ENCODE measurements at places on chromosomes 12 and 14.
A peak's percentile ranks its signal among the peaks of the same experiment; 100 is the strongest.

GRCh38 chr12:80233926-80234325 lies 134.6 kb downstream of the OTOGL start:
- no peak for DNase-seq

DNA sequence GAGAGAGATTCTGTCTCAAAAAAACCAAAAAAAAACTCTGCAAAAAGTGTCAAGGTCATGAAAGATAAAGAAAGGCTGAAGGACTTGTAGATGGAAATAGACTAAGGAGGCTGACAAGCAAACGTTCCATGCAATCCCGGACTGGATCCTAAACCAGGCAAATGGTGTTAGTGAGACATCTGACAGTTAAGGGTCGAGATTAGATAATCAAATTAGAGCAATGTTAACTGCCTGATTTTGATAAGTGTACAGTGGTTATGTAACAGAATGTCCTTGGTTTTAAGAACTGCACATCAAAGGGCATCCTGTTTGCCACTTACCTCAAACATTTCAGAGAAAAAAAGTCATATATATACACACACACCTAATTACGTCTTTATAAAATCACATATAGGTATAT lies 3.5 kb upstream of the RAN start:
- DNase-seq, result no peak

DNA sequence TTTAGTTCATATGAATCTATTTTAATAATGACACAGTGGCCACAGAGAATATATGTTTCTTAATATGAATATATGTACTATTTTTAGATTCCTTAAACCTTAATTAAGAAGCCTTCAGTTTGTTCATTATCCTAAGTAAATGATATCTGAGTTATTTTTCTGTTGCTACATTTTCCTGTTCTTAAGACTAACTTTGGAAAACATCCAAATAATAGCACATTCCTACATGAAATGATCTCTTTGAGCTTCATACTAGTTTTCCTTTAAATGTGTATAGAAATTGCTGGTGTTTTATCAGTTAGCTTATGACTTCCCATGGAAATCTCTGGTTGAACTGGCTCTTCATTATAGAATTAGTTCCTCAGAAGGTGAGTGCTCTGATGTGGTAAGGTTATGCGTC lies 72.1 kb downstream of the POLR3B start:
- no peak for DNase-seq

DNA sequence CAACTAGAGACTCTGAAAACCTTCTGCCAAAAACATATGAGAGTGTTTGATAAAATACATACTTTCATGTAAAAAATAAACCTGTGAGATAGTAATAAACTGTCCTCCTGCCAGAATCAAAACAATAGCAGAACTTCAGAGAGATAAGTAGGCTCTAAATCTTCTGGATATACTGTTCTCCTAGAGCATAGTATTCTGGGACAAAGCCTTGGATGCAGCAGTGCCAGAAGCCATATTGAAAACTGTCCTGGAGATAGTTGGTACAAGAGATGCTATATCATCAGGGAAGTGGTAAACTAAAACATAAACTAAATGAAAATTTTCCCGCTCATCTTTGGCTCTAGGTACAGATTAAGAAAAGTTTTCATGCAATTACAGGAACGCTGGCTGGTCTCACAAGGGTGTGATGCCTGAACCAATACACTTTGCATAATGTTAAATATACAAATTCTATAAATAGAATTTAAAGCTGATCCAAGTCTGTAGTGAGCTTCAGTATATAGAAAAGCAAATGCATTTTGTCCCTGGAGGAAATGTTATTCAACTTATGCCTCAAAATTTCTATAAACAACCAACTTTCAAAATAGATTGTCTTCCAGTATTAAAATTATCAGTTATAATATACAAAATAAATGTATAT lies 355.6 kb downstream of the ADAMTS20 start:
- no peak for DNase-seq

DNA sequence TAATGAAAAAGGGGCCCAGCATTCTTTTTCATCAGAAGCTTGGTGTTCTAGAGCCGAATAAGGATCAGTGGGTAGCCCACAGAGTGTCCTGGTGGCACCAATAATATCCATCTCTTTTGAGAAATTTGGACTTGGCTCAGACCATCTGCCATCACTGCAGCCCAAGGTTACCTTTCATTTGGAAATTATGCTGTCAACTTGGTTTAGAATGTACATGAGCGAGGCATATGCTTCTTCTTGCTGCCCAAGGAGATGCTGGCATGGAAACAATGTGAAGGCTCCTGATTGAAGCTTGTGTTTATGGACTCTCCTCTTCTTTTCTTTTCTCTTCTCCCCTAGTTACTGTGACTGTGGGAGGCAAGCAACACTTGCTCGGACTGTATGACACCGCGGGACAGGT lies 50.0 kb downstream of the GPHB5 start:
- DNase-seq, result no peak

DNA sequence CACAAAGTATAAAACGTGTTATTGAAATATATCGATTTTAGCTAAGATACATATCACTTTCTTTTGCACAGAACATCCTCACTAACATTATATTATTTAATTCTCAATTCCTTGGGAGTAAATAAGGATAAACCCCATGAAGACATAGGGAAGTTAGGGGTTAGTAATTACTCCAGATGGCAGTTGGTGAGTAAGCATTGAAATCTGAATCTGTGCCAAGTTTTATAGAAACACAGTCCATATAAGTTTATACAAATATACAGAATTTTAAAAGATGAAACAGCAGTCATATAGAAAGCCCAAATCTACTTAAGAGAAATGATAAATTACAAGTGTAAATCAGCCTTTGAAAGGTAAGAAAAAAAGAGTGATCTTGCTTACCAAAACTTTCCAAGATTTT lies 200.4 kb upstream of the SYT10 start:
- DNase-seq, result peak; percentile 26

- no peak for DNase-seq
Observed at GRCh38 chr12:120421701-120422100, 16.2 kb upstream of the COX6A1 start.

DNA sequence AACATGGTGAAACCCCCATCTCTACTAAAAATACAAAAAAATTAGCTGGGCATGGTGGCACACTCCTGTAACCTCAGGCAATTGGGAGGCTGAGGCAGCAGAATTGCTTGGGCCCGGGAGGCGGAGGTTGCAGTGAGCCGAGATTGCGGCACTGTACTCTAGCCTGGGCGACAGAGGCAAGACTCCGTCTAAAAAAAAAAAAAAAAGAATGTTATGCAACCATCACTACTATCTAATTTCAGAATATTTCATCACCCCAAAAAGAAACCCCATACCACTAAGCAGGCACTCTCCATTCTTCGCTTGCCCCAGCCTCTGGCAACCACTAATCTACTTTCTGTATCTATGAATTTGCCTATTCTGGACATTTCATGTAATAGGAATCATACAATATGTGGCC lies 68.8 kb upstream of the AMN start:
- peak; percentile 58 for DNase-seq

GRCh38 chr14:68881396-68881795 lies 88.5 kb upstream of the ZFP36L1 start:
- DNase-seq, result no peak

DNA sequence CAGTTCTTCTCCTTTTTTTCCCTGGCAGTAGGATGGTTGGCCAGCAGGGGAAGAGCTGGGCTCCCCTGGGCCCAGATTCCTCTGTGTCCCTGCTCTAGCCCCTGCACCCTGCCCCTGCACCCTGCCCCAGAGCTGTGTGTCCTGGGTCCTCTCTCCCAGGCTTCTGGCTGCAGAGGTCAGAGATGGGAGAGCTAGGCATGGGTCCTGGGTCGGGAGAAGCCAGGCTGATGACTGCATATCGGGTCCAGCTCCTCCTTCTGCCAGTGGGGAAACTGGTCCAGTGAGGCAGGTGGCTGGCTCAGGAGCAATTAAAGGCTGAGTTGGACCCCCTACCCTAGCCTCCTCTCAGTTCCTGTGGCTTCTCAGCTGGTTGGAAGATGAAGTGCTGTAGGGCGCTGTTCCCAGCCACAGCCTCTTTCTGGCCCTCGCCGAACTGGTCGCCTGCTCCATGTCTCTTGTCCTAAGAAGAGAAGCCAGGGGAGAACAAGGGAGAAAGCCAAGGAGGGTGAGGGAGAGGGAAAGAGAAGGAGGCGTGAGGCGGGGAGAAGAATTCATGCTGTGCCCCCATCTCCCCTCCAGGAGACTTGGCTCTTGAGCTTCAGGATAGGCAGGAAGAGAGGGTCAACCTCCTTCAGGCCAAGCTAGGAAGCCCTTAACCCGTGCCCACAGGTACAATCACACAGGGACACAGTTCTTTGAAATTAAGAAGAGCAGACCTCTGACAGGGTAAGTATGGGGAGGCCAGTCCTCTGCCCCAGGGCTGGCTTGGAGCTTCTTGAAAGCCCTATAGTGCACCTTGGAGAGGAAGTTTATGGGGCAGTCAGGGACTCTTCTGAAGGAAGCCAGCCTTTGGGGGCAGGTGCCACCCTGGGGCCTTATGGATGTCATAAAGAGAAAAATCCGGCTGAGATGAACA lies 9.5 kb downstream of the VASH1 start:
- DNase-seq, result no peak

DNA sequence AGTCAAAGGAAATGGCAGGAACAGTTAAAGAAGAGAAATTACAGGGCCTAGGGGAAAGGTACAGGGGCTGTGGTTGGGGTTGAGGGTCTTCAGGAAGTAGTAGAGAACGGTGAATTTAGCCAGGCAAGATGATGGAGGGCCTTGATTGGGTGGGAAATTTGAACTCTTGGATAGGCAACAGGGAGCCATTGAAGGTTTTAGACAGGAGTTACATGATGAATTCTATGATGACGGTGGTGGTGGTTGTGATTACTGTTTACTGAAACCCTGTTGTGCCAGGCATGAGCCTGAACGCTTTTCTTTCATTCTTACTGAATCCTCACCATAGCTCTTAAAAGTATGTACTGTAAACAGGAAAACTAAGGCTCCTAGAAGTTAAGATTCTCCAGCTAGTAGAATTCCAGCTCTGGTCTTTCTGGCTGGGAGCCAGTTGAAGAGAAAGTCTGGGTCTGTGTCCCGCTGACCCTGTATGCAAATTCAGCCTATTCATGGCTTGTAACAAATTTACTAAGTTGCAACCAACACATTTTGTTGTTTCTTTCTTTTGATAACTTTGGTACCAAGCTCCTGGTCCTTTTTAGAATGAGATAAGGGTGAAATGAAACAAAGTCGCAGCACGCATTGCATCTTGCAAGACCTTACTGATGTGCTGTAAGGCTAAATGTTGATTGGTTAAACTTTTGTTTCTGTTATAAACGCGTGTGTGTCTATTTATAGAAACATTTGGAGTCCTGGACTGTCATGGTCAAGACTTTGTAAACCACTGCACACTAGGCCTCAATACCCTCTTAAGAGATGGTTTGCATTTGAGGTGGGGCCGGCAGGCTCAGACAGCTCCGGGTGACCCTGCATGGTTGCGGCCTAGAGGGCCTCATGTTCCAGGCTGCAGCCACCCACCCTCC lies 6.0 kb downstream of the ORAI1 start:
- DNase-seq, result no peak

GRCh38 chr14:94773655-94774343 lies 3.9 kb upstream of the GSC start:
- no peak for DNase-seq

DNA sequence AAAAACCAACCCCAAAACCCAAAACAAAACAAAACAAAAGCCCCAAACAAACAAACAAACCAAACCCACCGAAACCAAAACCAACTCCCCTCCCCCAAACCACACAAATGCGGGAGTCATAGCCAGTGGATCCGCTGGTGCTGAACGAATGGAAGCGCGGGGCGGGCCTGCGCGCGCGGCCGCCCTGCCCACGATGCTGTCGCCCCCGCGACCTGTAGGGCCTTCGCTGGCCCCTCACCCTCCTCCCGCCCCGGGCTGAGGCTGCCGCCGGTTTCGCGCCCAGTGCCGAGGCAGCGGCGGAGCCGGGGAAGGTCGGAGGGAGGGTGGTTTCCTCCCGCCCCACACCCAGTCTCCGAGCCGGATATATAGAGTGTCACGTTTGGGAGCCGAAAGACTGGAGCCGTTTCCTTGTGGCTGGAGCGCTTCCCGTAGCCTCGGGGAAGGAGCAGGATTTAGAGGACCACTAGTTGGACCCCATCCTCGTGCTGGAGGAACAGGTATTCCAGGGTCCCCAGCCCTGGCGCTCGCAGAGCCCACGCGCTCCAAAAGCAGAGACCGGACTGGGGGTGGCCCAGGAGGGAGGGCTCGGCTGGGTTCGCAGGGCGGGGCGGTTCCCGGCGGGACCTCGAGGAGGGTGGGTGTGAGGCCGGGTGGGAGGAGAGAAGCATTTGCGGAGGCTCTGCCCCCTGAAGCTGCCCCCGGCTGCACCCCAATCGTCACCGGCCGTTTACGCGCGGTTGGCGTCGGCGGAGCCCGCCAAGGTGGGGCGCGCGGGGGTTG lies at the start of gene FAR2:
TSS of gene FAR2 (plus strand) at position 368 of the 780 bp plus-strand sequence. CDS start 121,172 bp downstream, outside the sequence.
- DNase-seq, result peak; percentile 83

DNA sequence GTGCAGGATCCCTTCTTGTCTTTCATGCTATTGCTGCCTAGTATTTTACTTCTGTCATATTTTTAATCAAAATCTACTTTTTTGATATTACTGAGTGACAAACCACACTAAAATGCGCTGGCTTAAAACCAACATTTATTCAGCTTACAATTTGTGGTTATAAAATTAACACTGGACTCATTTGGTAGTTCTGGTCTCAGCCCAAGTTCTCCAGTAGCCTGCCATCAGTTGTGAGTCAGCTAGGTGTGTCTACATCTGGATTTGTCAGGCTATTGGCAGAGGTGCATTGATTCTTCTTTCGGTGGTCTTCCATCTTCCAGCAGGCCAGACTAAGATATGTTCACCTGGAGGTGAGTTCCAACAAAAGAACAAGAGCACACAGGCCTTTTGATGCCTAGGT lies 765.1 kb upstream of the FBXO33 start:
- no peak for DNase-seq

GRCh38 chr12:41485203-41485602 lies 297.1 kb downstream of the PDZRN4 start:
- DNase-seq, result no peak

DNA sequence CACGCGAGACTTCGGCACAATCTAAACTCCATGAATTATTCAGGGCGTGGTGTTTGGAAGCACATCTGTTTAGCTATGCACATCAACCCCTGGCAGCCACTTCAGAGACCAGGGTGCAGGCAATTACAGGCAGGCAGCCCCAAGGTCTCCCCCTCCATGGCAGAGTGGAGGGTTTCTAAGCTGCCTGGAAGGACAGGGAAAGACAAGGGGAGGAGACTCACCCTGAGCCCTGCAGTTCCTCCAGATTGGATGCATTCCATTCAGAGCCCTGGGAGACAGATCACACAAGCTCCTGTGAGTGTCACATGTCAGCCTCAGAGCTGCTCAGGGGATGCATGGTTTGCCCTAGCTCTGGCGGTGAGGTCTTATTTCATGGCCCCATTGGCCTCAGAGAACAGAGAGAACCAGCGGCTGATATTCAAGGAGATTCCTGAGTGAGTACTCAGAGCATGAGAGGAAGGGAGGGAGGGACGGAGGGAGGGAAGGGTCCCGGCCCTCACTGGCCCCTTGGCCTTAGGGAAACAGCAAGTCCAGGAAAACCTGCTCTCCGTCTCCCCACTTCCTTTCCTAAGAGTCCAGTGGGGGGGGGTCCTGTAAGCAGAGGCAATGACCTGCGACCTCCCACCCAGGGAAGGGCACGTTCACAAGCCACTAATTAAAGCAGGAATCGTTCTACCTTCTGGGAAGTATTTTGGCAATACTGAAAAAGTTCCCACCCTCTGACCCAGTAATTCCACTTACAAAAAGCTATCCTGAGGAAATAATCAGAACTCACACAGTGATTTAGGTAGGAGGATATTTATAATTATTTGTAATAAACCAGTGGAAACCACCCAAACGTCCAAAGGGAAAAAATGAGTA lies 55.1 kb downstream of the SSH1 start:
- DNase-seq, result no peak
